ENCODE measurements at places on chromosomes 7 and 10. TPM values are rescaled to one million over a fixed set of nuclear protein-coding genes. Genes with fewer than 3 reads are reported as not detected.

Gene SLC18A3
- 0.09 TPM for total RNA-seq

Gene PPP1R17
- total RNA-seq: 2.6 TPM

Gene ADCYAP1R1
- total RNA-seq: 8.7 TPM

Gene SPDYE18
- total RNA-seq: not detected

Gene FAM13C
- 1.5 TPM for total RNA-seq

Gene SIRT1
- 55.5 TPM for total RNA-seq

GRCh38 chr10:81866753-81867152 is 8.2 kb upstream of the NRG3 start:
- no peak for DNase-seq

DNA sequence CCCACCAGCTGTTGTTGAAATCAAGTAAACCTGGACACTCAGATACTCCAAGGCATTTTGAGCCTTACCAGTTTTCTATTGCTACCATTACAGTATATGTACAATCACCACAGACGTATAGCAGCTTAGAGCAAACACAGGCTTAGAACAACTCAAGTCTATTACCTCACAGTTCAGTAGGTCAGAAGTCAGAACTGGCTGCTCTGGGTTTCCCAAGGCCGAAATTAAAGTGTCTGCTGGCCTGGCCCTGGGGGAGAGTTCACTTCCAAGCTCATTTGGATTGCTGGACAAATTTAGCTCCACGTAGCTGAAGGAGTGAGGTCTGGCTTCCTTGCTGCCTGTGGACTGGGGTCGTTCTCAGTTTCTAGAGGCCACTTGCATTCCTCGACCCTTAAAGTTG is 260.1 kb upstream of the LRRN3 start:
- no peak for DNase-seq

DNA sequence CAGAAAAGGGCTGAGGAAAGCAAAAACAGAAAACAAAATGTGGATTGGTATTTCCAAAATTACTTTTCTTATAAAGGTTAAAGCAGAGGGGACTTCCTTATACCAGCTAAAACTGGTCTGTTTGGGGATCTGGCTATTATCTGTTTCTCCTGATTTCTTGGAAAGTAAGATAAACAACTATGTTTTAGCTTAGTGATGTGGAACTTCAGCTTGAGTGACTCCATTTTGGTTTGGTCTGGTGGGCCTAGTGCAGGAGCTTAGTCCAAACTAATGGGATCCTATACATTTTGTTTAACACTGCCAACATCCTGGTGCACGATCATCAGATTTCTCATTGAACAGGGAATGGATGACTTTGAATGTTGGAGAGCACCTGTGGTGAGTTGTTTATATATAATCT is 283.5 kb downstream of the ADK start:
- no peak for DNase-seq

GRCh38 chr7:158685693-158686092 is 18.9 kb downstream of the NCAPG2 start:
- DNase-seq: no peak

DNA sequence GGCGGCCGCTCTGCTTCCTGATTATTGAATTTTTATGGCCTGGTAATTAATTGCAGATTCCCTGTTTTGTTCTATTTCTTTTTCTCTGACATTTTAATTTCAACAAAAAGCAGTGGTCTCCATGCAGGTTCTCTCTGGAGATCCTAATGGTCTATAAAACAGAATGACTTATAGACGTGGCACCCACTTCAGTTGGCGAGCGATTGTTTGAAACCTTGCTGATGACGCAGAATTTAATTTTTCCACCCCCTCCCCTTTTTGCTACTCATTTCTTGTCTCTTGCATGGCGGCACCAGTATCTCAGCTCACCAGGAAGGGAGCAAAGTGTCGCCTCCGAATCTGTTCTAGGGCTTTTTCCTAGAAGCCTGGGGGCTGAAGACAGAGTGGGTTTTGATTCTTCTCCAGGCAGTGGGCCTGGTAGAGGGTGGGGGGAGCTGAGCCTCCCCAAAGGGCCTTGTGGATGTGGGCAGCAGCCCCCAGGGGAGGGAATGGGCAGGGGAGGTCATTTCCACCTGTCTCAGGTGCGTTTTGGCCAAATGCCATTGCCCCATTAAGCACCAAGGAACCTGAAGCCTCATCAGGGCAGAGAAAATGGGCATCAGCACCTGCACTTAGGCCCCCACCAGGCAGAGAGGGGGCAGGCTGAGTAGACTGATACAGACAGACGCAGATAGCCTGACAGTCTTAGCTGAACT is 3.5 kb upstream of the COMTD1 start:
- no peak for DNase-seq

- no peak for DNase-seq
These were observed 270.4 kb downstream of the HGF start for GRCh38 chr7:81499262-81500116.

DNA sequence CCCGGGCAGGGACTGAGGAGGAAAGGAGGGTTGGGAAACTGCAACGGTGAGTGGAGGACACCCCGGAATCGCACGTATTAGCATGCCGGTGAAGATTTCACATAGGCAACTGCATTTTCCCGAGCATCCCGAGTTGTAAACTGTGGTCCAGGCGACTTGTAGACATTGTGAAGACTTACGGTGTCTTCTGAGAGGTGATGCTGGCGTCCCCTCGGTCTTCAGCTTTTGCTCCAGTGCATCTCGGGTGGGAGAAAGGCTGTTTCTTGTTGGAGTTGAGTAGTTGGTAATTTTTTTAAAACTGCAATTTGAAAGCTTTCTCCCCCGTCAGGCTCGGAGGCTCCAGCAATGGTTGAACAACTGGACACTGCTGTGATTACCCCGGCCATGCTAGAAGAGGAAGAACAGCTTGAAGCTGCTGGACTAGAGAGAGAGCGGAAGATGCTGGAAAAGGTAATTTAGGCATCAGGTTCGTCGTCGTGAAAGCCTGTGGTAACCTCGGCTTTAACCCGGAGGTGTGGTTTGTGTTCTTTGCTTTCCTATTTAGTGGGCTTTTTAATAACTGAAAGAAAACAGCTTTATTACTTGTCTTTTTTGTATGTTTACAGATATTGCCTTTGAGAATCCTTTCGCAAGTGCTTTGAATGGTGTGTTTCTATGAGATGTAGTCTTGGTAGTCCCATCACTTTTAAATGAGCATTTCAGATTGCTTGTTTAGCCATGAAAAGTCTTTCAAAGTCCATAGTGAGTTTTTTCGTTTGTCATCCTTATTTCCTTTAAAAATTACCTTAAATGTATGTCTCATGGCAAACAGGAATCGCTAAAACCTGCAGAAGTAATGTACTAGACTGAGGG is 687 bp downstream of the HELLS start:
- DNase-seq: no peak

DNA sequence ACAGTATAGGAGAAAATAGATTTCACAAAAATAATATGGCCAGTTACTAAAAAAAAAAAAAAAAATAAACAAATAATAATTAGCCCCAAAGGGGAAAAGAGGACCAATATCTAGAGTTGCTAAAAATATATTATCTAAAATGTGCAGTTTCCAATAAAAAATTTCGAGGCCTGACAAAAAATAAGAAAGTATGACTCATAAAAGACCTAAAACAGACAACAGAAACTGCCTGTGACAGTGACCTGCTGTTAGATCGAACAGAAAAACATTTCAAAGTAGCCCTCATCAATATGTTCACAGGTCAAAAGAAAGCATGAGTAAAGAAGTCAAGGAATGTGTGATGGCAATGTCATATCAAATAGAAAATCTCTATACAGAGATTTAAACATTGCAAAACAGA is 11.8 kb upstream of the TSPAN12 start:
- DNase-seq: no peak

DNA sequence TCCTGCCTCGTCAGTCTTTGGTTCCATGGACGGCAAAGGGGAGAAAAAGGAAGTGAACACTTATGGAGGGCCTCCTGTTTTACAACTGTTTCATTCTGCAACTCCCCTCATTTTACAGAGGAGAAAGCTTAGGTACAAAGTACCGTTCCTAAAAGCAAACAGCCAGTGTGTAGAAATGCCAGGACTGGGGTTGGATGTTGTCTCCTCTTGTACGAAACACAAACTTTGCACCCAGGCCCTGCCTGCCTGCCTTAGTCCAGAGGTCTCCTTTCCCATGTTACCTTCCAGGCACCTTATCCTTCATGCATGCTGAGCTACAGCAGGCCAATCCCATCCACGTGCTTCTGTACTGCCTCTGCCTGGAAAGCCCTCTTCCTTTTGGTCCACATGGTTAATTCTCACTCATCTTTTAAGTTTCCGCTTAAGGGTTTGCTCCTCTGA is 86.0 kb downstream of the ICA1 start:
- no peak for DNase-seq

GRCh38 chr10:5012595-5012994 is 8.9 kb upstream of the AKR1C2 start:
- DNase-seq: no peak

Measured in WTC11 (cell line).